Activated T-cell treated with anti-CD3 and anti-CD28 coated beads for 1 hour (primary cell): ENCODE measurements at places on chromosomes 3 and 15.

- no peak for DNase-seq
Observed at GRCh38 chr3:12049675-12050074, 45.5 kb downstream of the SYN2 start.

- DNase-seq, result no peak
Observed at GRCh38 chr15:87907676-87908446, 348.7 kb downstream of the NTRK3 start.

GRCh38 chr3:187027531-187028278, 97.4 kb downstream of the ST6GAL1 start:
- DNase-seq, result peak; percentile 50

- no peak for DNase-seq
Observed at GRCh38 chr3:126782536-126782935, 78.5 kb downstream of the CHCHD6 start.

DNA sequence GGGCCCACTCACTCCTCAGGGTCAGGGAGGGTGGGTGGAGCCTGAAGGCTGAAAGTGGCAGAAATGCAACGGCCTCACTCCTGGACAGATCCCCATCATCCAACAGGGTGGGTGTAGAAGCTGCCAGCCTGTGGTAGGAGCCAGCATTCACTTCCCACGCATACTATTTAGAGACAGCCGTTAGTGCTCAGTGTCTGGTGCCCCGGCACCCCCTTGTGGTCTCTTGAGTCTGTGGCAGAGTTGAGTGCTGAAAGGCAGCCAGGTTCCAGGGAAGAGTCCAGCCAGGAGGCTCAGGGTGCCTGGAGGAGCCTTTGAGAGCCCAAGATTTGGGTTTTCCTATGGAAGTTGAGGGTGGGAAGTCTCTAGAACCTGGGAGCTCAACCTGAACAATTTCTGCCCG, 2.1 kb upstream of the GNAT1 start:
- no peak for DNase-seq

GRCh38 chr15:49235446-49236124, 65.5 kb downstream of the GALK2 start:
- DNase-seq, result peak; percentile 10

DNA sequence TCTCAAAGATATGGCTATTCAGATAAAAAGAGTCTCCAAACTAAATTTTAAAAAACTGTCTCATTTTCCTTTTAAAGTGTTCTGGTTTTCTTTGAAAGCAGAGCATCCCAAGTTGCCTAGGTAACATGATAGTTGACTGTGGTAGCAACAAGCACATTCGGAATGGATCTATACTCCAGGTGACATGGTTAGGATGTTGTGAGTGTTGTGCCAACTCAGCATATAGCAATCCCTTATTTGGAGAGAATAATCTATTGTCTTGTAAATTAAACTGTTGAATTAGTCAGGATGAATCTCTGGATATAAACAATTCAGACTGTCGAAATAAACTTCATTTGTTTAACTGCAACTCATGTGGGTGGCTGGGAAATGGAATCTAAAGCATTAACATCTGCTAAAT, 418.6 kb downstream of the TUSC7 start:
- DNase-seq, result no peak

DNA sequence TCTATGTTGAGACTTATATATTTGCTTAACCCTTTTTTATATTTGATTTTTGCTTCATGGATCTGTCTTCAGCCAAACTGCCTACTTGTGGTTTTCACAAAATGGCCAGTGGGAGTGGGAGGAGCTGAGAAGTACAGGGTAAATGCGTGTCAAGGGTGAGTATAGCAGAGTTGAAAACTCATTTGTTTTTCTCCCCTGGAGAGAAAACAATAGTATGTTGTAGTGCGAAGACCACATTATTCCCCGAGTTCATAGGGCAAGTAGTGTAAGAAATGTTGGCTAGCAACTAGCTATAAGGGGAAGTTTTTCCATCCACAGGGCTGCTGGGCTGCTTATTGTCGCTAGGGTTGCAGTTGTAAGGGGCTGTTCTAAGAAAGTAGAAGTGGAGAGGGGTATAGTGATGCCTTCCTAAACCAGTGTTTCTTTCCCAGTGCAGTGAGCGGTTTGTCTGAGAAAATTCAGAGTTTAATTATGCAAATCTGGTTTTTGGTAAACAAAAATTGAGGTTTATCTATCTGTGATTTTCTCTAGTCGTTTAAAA, 153.8 kb upstream of the AZI2 start:
- no peak for DNase-seq

GRCh38 chr3:194095464-194095863, 40.5 kb upstream of the HES1 start:
- no peak for DNase-seq

GRCh38 chr3:72307438-72308115, 522.6 kb upstream of the PROK2 start:
- DNase-seq, result no peak

DNA sequence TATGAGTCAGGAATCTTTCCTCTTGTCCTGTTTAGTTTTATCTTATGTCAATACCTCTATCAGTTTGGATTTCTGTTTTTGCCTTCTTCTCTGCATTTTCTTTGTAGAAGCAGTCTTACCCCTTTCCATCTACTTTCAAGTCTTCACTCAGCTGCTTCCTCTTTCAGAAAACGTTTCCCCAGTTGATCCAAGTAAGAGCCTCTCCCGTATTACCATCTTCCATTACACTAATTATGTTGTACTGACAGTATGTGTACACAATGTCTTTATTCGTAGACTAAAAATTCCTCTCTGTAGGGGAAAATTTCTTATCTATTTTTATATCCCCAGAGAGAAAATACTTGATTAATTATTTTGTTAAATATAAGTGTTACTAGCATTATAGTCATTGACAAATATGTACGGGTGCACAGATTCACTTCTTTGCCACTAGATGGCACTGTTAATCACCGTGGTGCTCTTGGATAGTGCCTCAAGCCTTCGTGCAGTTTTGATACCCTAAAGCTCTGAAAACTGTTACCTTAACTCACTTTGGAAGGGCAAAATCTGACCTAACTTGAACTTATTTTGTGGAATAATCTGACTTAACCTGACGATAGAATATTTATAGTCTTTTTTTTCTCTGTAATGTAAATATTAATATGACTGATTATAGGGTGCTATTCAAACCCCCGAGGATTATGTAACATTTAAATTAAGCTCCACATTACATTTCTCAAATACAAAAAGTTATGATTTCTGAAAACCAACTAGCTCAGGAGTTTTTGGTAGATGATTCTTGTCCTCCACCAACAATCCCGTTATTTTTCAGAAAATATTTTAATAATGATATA, 74.2 kb upstream of the POU1F1 start:
- no peak for DNase-seq

DNA sequence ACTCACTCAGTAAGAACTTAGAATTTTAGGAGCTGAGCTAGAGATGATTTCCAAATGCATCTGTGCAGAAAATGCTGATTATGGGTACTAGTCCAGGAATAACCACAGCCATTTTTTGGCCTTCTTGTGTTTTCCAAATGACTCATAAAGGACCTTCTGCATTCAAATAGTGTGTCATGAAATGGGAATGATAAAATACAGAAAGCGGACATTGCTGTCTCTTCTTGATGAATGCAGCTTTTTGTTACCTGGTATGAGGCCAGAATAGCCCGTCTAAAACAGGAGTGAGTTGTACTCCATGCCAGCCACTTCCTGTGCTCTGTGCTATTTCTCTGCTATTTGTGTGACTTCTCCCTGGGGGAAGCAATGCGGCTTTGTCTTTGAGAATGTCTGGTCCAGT, 20.5 kb upstream of the FRMD5 start:
- no peak for DNase-seq

- DNase-seq, result no peak
Observed at GRCh38 chr3:61015408-61015807, 235.8 kb downstream of the FHIT start.

DNA sequence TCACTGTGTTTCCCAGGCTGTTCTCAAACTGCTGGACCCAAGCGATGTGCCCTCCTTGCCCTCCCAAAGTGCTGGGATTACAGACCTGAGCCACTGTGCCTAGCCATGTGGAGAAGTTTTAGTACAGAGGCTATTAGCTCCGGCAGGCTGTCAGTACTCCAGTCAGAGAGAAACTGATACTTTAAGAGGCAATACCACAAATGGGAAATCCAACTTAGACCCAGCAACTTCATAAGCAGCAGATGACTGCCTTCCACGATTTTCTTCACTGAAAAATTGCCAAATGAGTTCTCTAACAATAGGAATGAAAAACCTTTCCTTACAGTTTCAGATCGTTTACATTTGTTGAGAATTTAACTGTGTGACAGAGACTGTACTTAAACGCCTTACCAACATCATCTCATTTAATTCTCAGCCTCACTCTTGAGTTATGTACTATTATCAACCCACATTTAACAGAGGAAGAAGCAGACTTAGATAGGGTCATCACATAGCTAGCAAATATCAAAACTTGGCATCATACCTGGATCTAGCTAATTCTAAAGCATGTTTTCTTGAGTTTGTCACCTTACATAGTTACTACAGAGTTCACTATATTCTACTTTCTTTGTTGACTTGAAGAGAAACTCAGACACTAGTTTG, 127.4 kb downstream of the TCF12 start:
- no peak for DNase-seq

GRCh38 chr3:38743043-38743442, 73.0 kb downstream of the SCN10A start:
- no peak for DNase-seq

DNA sequence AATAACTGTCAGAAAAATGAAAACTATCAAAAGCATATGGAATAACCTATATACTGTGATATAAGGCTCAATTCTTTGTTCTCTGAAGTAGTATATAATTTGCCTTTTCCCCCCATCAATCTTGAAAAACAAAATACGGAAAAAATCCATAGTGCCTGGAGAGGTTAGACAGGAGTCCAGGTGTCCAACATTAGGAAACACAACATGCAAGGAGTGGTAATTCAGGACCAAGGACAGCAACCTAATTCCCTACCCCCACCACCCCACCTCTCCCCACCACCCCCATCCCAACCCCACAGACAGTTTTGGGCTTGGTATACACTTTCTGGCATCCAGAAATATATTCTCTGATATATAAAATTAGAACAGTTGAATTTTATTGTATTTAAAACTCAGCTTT, 55.1 kb upstream of the SLC25A26 start:
- DNase-seq, result no peak

GRCh38 chr15:77620297-77620696, 12.4 kb downstream of the LINGO1 start:
- DNase-seq, result no peak

DNA sequence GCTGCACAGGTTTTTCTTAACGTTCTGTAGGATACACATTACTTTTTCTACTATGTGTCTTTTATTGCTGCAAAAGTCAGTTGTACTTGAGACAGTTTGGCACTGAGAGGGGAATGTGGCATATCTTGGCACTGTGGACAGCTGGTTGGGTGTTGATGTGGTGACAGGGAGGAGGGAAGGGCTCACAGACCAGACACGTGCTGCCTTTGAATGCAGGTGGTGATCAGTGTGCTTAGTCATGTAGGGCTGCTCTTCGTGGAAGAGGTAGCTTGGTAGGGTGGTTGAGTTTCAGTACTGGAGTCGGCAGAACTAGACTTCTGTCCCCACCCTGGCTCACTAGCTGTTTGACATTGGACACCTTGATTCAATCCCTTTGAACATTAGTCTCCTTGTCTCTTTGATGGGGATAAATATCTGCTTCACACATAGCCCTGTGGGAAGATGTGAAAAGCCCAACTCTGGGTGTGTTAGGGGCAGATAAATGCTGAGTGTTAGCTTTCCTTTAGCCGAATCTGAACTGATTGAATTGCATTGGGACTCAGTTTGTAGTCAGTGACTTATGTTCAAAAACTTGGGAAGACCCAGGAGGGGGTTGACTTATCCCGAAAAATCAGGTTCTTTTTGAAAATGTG, 108.4 kb downstream of the PTPRG start:
- no peak for DNase-seq

- DNase-seq, result no peak
Observed at GRCh38 chr3:114112696-114113095, 56.2 kb downstream of the QTRT2 start.

GRCh38 chr15:50051811-50052419, 67.1 kb downstream of the ATP8B4 start:
- no peak for DNase-seq

GRCh38 chr3:104437131-104437750, 929.5 kb upstream of the ALCAM start:
- no peak for DNase-seq

GRCh38 chr15:42650208-42651066, 75.0 kb downstream of the STARD9 start:
- peak; percentile 33 for DNase-seq

GRCh38 chr3:60877188-60877587, 374.1 kb downstream of the FHIT start:
- DNase-seq, result no peak

- no peak for DNase-seq
Observed at GRCh38 chr15:50911621-50912020, 3.1 kb downstream of the AP4E1 start.

DNA sequence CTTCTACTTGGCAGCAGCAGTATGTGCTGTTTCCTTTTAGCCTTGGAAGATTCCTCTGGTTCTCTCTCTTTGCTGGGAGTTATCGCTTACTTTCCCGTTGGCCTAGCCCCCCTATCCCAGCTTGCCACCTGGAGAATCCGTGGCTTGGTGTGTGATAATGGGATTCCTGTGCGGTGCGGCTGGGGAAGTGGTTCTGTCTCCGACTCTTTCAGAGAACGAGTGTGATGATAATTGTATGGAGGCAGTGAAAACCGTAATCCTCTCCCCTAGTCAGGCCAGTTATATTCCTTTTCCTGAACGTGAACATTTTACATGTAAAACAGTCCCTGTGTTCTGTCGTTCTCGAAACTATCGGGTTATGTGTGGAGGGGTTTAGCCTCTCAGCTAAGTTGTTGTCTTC, 300.1 kb upstream of the C2CD4B start:
- no peak for DNase-seq

DNA sequence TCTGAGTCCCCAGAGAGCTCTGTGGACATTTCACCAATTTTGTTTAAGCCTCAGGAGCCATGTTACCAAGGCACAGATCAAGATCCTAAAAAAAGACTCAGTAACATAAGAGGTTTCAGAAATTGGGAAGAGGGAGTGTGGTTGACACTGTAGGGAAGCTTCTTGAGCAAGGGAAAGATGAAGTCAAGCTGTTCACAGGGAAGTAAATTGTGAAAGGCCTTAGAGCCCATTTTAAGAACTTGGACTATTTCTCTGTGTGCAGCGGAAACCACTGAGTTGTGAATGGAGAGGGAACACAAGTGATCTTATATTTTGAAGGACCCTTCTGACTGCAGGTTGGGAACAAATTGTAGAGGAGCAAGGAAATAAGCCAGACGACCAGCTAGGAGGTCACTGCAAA, 18.7 kb downstream of the BCL2A1 start:
- no peak for DNase-seq
